ENCODE measurements at places on chromosomes 6 and 20.

- no peak for DNase-seq
These were observed 230.8 kb downstream of the LRFN2 start for GRCh38 chr6:40356242-40356910.

- no peak for DNase-seq
These were observed 263.6 kb downstream of the EYA4 start for GRCh38 chr6:133504761-133505160.

DNA sequence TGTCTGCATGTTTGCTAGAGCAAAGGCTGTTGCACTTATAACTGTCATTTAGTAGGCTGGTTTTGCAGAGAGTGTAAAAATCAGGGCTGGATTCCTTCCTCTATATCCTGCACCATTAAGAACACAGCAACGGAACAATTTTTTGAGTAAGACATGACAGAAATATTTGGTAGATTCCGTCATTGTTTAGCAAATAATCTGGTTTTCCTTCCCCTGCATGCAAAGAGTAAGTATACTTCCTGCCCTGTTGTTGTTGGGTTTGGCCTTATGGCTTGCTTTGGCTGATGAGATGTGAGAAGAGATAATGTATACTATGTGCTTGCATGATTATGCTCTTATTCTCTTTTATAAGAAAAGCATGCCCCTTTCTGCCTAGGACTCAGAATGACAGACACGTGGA, 23.8 kb downstream of the MANEA start:
- no peak for DNase-seq

- no peak for DNase-seq
These were observed 280.9 kb downstream of the KIF16B start for GRCh38 chr20:16292226-16292880.

GRCh38 chr6:147704691-147705090, 196.2 kb downstream of the SAMD5 start:
- no peak for DNase-seq

- no peak for DNase-seq
These were observed 27.1 kb downstream of the BCAS4 start for GRCh38 chr20:50821994-50822393.

GRCh38 chr6:71665931-71666330, 220.4 kb upstream of the RIMS1 start:
- no peak for DNase-seq

DNA sequence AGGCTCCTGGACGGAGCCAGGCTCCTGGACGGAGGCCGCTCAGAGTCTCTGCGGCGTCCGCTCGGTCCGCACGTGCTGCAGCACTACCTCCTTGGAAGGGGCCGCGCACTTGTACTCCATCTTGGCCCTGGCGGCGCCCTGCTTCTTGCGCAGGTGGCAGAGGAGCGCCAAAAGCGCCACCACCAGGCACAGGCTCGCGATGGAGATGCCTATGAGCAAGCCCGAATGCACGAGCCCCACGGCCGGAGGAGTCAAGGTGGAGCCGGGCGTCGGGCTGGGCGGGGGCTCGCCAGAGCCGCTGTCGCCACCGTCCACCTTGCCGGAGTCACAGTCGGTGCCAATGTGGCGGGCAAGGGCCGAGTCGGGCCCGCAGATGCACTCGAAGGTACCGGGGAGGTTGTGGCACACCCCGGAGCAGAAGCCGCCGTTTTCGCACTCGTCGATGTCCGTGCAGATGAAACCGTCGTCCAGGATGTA, 1.7 kb downstream of the THBD start:
- DNase-seq: no peak

DNA sequence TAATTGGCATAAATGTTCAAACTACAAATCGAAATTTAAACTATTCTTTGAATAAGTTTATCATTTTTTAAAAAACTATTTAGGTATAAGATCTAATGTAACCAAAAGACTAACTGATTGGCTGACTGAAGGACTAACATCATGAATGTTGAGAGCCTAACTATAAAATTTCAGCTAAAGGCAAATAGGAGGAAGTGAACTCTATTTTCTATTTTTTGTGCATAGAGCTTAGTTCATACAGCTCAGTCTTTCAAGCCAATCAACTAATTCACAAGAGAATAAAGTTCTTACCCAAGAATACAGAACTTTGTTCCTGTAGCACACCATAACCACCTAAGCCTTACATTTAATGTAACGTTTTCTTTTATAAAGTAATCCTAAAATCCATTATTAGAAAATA, 46.3 kb upstream of the STXBP5 start:
- no peak for DNase-seq

DNA sequence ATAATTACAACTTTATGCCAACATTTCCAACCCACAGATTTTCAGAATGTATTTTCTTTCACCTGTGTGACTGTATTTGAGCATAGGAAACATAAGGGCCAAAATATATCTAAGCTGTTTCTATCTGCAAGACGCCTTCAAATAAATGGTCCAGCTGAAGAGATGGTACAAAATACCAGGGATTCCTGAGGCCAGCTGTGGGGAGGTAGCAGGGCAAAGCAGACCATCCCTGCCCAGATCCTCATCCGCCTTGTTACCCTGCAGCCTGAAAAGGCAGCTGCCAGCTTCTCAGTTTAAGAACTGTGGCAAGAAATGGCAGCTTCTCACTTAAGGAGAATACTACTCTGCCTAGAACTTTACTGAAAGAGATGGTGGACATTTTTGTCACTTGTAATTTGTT, 143.3 kb downstream of the KHDC1L start:
- no peak for DNase-seq

GRCh38 chr20:19996917-19997316, 20.2 kb upstream of the NAA20 start:
- DNase-seq: no peak

- DNase-seq: no peak
These were observed 25.8 kb downstream of the SDHAF4 start for GRCh38 chr6:70592391-70593117.

- no peak for DNase-seq
These were observed 34.7 kb downstream of the KCNK17 start for GRCh38 chr6:39279539-39279938.

All from activated CD8-positive, alpha-beta memory T cell treated with anti-CD3 and anti-CD28 coated beads, Interleukin-2, amount 50 U/mL, for 4 hours (primary cell).